ENCODE measurements at places on chromosomes 2 and 18.

DNA sequence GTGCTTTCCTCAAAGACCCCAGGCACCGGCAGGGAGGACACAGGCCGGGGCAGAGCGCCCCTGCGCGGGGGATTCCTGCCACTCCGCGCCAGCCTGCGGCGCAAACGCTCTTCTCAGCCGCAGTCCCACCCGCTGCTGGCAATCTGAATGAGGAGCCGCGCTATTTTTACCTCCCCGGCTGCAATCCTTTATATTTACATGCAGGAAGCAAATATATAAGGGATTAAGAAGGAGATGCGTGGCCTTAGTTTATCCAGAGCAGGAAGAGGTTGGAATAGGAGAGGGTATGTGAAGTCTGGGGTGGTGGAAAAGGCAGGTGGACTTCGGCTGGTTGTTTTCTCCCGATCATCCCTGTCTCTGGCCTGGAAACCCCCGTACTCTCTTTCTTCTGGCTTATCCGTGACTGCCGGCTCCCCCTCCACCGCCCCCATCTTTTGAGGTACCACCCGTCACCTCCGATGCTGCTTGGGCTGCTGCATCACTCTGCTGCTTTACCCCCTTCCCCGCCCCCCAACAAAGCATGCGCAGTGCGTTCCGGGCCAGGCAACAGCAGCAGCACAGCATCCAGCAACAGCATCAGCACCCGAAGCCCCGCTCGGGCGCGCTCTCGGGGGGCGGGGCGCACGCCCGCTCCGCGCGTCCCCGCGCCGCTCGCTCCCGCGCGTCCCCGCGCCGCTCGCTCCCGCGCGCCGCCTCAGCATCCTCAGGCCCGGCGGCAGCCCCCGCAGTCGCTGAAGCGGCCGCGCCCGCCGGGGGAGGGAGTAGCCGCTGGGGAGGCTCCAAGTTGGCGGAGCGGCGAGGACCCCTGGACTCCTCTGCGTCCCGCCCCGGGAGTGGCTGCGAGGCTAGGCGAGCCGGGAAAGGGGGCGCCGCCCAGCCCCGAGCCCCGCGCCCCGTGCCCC is at the start of gene ADAM23:
Gene ADAM23, plus strand, starts transcription at position 700 of the 902 bp plus-strand sequence. CDS start 335 bp downstream, outside the sequence.
- no peak for DNase-seq
- H3K27ac ChIP-seq: no peak within 1 kb of the TSS
- H3K4me1 ChIP-seq: peaks cover 3% of the 10 kb centered on the region
- peak within 1 kb of the TSS; percentile 75 for H3K4me3 ChIP-seq
- H3K27me3 ChIP-seq: peaks cover 4% of the 10 kb centered on the region

DNA sequence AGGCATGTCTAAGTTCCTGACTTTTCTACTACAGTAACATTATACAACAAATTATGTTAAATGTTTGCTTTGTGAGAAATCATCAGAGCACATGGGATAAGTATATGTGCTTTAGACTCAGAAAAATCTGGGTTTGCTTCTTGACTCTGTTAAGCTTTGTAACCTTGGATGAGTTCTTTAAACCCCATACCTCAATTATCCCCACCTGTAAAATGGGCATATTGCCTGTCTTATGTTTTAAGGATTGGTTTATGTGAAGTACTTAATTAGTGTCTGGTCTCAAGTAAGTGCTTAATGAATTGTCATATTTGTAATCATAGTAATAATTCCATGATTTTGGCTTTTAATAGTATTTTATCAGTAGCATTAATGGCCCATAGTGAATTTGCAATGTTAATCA is 135.8 kb downstream of the TAF4B start:
- no peak for DNase-seq
- H3K4me1 ChIP-seq: no peaks in the 10 kb centered on the region
- no peak overlapping the region for H3K4me3 ChIP-seq
- no peak overlapping the region for H3K27ac ChIP-seq
- no peaks in the 10 kb centered on the region for H3K36me3 ChIP-seq

- no peaks in the 10 kb centered on the region for H3K4me1 ChIP-seq
- H3K27ac ChIP-seq: no peak overlapping the region
- no peak overlapping the region for H3K4me3 ChIP-seq
- H3K27me3 ChIP-seq: no peaks in the 10 kb centered on the region
- DNase-seq: no peak
Observed at GRCh38 chr2:216170076-216170763, 61.1 kb downstream of the XRCC5 start.

- H3K4me1 ChIP-seq: no peaks in the 10 kb centered on the region
- no peak overlapping the region for H3K4me3 ChIP-seq
- no peaks in the 10 kb centered on the region for H3K27me3 ChIP-seq
- no peaks in the 10 kb centered on the region for H3K36me3 ChIP-seq
- no peak for DNase-seq
- no peak overlapping the region for H3K27ac ChIP-seq
Observed at GRCh38 chr2:125227843-125228392, 1202.8 kb downstream of the CNTNAP5 start.

GRCh38 chr18:31105733-31106132 is 3.5 kb upstream of the DSC2 start:
- no peaks in the 10 kb centered on the region for H3K4me1 ChIP-seq
- DNase-seq: no peak
- H3K27ac ChIP-seq: no peak overlapping the region

DNA sequence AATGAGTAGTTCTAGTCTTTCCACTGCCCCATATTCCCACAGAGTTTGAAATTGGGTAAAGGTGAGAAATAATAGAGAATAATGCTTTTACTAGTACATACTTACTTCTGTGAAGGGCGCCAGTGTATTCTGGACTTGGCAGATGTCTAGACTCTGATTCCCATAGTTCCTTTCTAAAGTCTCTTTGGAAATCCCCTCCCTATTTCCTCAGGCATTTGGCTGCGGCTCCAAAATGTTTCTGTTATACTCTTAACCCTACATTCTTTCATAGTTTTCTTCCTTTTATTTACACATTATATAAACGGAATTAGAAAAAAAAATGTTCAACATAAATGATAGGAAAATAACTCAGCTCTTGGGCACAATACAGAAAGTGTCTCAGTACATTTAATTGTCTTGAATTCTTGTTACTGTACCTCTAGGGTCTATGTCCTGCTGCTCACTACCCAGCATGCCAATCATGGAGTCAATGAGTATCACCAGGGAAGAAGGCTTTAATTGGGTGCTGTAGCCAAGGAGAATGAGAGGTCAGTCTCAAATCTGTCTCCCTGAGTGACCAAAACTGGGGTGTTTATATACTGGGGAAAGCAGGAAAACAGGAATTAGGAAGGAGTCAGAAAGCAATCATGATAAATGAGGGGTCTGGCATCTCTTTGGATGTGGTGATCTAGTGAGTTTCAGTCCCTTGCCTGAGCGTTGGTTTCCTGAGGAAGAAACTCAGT is 147.8 kb upstream of the MMADHC start:
- no peak for DNase-seq
- H3K27me3 ChIP-seq: no peaks in the 10 kb centered on the region
- no peak overlapping the region for H3K4me3 ChIP-seq
- peaks cover 13% of the 10 kb centered on the region for H3K4me1 ChIP-seq
- H3K27ac ChIP-seq: no peak overlapping the region
- no peaks in the 10 kb centered on the region for H3K36me3 ChIP-seq

DNA sequence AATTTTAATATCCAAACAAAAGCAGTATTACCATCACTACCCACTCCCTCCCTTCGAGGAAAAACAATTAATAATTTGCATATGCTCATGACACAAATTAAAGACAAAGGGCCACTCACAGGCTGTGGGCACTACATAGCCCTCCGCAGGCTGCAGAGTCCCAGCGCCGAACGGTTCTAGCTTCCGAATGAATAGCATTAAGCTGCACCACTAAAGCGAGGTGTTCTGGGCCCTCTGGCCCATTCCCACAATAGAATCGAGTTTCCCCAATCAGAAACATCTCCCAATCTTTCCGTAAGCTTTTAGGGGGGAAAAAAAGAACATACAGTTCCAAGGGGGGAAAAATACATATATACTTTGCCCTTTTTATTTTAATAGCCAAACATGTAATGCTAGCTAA is 14.5 kb upstream of the SIX3 start:
- H3K4me3 ChIP-seq: no peak overlapping the region
- H3K36me3 ChIP-seq: no peaks in the 10 kb centered on the region
- no peaks in the 10 kb centered on the region for H3K27me3 ChIP-seq
- H3K27ac ChIP-seq: no peak overlapping the region

DNA sequence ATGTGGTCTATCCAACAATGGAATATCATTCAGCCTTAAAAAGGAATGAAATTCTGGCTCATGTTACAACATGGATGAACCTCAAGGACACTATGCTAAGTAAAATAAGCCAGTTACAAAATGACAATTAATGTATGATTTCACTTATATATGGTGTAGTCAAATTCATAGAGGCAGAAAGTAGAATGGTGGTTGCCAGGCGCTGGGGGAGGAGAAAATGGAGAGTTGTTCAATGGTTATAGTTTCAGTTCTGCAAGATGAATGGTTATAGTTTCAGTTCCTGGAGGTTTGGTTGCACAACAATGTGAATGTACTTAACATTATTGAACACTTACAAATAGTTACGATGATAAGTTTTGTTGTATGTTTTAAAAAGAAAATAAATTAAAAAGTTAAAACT is 79.2 kb upstream of the IL1R2 start:
- no peak for DNase-seq
- no peaks in the 10 kb centered on the region for H3K36me3 ChIP-seq
- no peaks in the 10 kb centered on the region for H3K4me1 ChIP-seq
- H3K4me3 ChIP-seq: no peak overlapping the region

DNA sequence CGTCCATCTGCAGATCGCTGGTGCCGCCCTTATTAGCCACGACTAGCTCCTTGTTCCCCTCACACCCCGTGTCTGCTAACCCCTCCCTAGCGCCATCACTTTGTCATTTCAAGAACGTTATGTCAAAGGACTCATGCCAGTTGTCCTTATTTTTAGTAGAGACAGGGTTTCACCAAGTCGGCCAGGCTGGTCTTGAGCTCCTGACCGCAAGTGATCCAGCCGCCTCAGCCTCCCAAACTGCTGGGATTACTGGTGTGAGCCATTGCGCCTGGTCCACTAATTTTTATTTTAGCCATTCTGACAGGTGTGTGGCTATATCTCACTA is 138.9 kb upstream of the HDAC4 start:
- no peaks in the 10 kb centered on the region for H3K27me3 ChIP-seq
- H3K4me3 ChIP-seq: no peak overlapping the region
- H3K36me3 ChIP-seq: no peaks in the 10 kb centered on the region
- DNase-seq: no peak
- no peaks in the 10 kb centered on the region for H3K4me1 ChIP-seq
- H3K27ac ChIP-seq: no peak overlapping the region

GRCh38 chr2:33552758-33553461 is 46.2 kb downstream of the FAM98A start:
- H3K4me1 ChIP-seq: no peaks in the 10 kb centered on the region
- no peak overlapping the region for H3K4me3 ChIP-seq
- no peaks in the 10 kb centered on the region for H3K27me3 ChIP-seq

DNA sequence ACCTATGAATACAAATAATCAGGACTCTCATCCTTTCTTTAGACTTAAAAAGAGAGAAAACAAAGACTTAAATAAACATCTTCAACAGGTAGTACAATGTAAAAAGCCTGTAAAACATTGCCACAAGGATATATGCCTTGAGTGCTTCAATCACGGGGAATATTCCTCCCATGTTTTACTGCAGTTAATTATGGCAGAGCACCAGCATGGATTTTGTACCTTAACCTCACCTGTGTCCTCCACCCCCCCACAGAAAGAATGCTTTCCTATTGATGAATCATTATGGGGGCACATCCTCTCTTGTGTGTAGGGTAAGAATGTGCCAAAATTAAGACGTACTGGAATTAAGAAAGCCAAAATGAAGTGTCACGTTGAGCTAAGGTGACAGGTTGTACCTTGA is 189.9 kb upstream of the FOSL2 start:
- H3K4me1 ChIP-seq: no peaks in the 10 kb centered on the region
- no peaks in the 10 kb centered on the region for H3K27me3 ChIP-seq
- H3K36me3 ChIP-seq: no peaks in the 10 kb centered on the region
- DNase-seq: no peak
- no peak overlapping the region for H3K4me3 ChIP-seq

- H3K4me1 ChIP-seq: no peaks in the 10 kb centered on the region
- no peaks in the 10 kb centered on the region for H3K27me3 ChIP-seq
- no peak overlapping the region for H3K4me3 ChIP-seq
- H3K27ac ChIP-seq: no peak overlapping the region
Observed at GRCh38 chr2:31813016-31813415, 197.8 kb downstream of the MEMO1 start.

DNA sequence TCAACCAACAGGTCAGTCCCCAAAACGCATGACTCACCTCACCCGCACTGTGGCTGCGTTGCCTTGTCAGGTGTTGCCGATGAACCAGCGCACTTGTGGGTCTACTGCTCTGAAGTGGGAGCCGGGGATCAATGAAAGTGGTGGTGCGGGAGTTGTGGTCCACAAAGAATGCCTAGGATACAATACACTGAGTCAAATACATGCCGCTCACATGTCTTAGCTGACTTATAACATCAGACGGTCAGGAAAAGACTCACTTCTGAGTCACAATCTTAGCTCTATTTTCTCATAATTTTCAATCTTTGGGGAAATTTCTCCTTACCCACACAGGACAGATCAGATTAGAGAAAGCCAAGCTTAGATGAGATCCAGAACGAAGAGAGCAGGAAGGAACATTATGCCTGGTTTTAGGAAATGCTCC is 107.1 kb upstream of the STK17B start:
- H3K36me3 ChIP-seq: no peaks in the 10 kb centered on the region
- H3K4me1 ChIP-seq: peaks cover 22% of the 10 kb centered on the region
- no peak for DNase-seq
- no peaks in the 10 kb centered on the region for H3K27me3 ChIP-seq
- H3K27ac ChIP-seq: peak overlapping the region; percentile 11

DNA sequence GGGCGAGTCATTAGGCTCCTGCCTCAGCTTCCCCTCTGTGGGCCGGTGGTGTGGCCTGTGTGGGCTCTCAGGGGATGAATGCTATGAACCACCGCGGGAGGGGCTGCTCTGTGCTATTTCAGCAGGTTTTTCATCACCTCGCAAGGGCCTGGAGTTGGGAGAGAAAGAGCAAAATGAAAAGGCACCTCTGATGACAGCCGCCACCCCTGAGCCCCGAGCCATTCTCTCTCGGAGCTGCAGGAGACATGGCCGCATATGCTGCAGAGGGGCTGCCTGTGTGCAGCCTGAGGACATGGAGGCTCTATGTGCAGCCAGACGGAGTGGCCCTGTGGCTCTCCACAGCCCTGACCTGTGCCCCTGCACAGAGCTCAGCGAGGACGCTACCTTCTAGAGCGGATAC is 96.2 kb upstream of the CTDP1 start:
- H3K27me3 ChIP-seq: no peaks in the 10 kb centered on the region
- no peak overlapping the region for H3K27ac ChIP-seq
- DNase-seq: no peak
- H3K4me1 ChIP-seq: peaks cover 27% of the 10 kb centered on the region
- no peaks in the 10 kb centered on the region for H3K36me3 ChIP-seq
- H3K4me3 ChIP-seq: no peak overlapping the region

GRCh38 chr2:222322236-222322635 is 23.4 kb upstream of the PAX3 start:
- DNase-seq: no peak
- peaks cover 15% of the 10 kb centered on the region for H3K4me1 ChIP-seq
- H3K27me3 ChIP-seq: peaks cover 13% of the 10 kb centered on the region
- H3K36me3 ChIP-seq: no peaks in the 10 kb centered on the region
- H3K27ac ChIP-seq: no peak overlapping the region

All from thoracic aorta (tissue), 2 donors.